MCF 10A (cell line): ENCODE measurements at places on chromosomes 7 and 10.

GRCh38 chr10:71805776-71806703 lies 32.7 kb upstream of the VSIR start:
- no peak for DNase-seq

- no peak for DNase-seq
Measured at GRCh38 chr7:81070956-81071355, 152.1 kb upstream of the SEMA3C start.

GRCh38 chr7:82335927-82336326 lies 107.7 kb downstream of the CACNA2D1 start:
- peak; percentile 1 for DNase-seq

DNA sequence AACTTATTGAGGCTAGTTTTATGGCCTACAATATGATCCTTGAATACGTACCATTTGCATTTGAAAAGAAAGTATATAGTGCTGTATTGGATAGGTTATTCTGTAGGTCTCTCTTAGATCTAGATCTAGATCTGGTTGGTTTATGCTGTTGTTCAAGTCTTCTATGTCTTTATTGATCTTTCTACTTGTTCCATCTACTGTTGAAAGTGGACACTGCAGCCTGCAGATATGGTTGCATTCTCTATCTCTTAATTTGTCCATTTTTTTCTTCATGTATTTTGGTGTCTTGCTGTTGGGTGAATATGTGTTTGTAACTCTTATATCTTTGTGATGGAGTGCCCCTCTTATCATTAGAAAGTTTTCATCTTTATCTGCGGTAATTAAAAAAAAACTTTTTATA lies 139.4 kb upstream of the PCDH15 start:
- DNase-seq = no peak

DNA sequence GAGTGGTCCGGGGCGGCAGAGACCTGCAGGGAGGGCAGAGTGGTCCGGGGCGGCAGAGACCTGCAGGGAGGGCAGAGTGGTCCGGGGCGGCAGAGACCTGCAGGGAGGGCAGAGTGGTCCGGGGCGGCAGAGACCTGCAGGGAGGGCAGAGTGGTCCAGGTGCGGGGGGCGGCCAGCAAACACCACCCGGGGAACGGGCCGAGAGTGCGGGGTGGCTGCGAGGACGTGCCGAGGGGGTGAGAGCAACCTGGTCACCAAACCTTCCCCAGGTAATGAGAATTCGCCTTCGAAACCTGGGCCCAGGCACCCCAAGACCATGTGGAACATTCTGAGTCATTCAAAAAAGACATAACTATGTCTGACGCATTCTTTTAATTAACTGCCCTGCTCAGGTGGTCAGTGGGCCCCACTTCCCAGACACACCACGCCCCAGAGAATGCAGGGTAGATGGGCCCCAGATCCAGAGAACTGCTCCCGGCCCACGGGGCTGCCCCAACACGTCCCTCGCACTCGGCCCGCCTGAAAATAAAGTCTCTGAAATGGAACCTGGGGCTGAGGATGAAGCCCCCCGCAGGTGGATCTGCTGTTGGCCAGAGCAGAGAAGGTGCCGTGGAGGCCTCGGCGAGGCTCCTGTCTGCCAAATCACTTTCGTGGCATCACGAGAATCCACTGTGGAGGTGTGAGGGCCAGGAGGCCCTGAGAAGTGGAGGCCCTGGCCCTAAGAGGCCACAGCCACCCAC lies 12.5 kb upstream of the GPR146 start:
- no peak for DNase-seq

DNA sequence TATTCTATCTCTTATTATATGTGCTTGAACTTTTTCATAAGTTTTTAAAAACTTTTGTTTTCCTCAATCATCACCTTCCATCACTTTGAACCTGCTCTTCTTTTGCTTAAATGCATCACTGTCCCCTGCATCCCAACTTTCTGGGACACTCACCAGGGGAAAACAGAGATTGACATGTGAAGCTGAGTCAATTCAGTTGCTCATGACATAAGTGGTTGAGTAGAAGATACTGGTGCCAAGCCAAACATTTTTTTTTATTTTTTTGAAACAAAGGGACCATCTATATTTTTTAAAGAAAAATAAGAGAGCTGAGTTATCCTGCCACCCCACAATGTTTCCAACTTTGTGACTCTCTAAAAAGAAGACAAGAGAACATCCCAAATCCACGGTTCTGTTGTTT lies 61.8 kb upstream of the AHR start:
- peak; percentile 37 for DNase-seq

DNA sequence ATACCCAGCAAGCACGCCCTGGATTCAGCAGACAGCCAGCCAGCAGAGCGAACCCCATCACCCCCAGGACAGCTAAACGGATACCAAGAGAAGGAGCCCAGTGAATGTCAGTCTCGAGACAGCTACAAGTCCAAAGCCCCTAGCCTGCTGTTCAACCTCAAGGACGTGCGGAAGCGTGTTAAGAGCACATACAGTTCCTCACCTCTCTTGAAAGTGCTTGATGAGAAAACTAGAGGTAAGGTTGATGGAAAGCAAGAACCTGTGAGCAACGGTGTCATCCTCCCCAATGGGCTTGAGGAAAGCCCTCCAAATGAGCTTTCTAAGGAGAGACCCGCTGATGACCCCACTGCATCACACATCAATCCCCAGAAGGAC lies 24.9 kb downstream of the C10orf71 start:
- DNase-seq = no peak

GRCh38 chr10:71525092-71525491 lies 128.4 kb downstream of the CDH23 start:
- no peak for DNase-seq

DNA sequence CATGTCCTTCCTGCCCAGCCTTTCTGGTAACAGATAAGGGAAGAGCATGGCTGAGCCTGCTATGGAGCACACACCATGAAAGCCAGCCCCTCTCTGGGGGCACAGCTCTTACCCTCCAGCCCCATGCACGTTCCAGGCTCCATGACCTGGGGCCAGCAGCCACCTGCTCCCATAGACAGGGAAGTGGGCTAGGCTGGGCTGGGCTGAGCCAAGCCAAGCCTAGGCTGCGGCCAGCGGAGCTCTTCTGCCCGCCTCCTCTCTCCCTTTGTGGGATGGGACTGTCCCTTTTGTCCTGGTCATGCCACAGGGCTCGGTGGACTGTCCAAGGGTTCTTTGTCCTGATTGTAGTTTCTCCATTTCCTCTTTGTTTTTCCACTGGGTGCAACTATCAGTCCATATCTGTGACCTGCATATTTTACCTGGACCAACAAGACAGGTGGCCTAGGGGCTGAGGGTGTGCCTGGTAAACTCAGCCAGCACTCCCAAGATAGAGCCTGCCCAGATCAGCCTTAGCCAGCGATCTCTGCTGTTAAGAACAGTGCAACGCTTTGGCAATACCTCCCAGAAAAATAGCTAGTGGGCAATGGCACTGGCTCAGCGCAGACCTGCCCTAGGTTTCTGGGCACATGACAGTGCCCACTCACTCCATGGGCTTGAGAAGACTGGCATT lies 97.2 kb upstream of the BTBD16 start:
- no peak for DNase-seq

- DNase-seq = no peak
Measured at GRCh38 chr10:15558136-15558535, 161.6 kb downstream of the ITGA8 start.

DNA sequence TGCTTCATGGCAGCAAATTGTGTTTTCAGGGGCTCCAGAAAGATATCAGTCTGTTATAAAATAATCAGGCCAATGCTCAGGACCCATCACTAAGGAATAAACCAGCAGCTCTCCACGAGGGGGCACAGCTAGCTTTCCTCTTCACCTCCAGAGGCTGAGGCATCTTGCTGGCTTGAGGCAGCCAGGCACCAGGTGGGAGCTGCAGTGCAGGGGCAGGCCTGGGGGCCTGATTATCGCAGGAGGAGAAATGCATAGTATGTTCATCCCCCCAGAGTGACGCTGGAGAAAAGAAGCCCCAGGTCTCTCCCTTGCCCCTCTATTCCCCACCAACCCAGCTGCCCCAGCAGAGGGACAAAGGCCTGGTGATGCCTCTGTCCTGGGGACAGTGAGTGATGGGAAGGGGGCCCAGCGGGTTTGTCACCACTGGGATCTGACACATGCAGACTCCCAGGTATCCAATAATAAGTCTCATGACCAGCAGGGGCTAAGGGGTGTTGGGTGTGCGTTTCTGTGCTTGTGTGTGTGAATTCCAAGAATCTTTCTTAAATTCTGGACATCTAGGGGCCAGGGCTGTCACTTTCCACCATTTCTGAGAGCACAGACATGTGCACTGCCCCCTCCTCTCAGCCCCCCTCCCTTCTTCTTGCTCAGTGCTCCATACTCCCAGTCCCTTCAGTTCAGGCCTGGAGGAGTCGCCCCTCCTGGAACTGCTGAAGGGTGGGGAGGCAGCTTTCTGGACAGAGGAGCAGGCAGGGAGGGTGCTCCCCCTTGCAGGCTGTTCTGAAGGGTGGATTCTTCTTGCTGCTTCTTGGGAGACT lies 128.1 kb upstream of the FAM20C start:
- DNase-seq = peak; percentile 80

DNA sequence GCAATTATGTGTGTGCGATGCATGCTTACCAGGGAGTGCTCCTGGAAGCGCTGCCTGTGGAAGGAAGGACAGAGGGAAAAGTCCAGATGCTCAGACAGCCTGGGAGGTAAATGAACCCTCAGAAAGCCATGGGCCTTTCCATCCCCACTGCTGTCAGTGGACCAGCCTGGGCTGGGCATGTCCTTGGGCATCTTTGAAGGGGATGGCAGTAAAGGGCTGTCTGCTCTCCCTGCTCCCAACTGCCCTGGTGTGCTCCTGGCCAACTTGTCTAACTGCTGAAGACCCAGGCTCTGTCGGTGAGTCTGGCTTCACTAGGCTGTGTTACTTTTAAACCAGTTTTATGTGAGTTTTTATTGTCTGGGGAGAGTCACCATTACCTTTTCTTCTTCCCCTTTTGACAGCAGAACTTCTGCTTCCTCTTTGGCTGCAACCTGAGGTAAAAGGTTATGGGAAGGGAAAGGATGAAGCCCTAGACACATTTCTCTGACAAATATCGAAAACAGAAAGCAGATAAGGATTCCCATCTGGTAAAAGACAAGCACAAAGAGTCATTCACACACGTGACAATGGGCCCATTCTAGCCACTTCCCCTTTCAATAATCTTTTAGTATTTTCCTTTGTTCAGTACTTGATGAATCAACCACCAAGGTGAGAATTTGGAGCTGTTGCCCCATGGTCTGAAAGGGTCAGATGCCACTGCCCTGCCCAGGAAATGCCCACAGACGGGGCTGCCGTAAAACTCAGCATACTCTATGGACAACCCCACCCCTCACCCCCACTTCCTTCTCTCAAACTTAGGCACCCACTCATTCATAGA lies 27.6 kb upstream of the PIK3AP1 start:
- no peak for DNase-seq

- peak; percentile 61 for DNase-seq
Measured at GRCh38 chr7:79876848-79877252, 257.8 kb upstream of the GNAI1 start.

DNA sequence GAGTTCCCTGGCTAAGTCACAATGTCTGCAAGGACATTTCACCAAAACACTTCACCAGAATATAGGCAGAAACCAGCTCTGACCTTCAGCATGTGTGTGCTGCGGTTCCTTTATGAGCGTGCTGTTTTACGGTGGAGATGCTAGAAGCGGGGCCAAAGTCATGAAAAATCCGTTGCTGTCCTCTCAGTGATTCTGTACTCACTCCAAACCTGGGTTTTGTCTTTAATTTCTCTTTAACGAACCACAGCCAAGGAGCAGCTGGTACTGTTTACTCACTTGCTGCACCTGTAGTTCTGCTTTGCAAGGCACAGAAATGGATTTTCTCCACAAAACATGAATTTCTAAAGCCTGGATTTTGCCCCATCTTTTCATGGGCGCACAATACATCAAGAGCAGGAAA lies 639.9 kb downstream of the PHTF2 start:
- no peak for DNase-seq

DNA sequence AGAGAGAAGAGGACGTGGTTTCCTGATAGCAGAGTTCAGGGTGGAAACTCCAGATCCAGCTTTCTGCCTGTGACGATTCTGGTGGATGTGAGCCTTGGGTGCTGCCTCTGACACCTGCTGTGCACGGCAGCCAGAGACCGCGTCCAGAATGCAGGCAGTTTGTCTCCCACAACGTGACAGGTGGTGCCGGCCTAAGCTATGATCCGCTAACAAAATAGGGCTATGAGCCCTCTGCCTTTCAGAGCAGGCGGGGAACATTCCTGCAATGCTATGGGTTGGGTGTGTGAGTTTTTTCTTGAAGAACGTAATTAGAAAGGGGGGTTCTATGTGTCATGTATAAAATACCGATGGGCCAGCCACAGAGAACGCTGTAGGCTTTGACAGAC lies 297.3 kb upstream of the PRKCQ start:
- DNase-seq = no peak
